ENCODE measurements at places on chromosomes 1 and 21.

DNA sequence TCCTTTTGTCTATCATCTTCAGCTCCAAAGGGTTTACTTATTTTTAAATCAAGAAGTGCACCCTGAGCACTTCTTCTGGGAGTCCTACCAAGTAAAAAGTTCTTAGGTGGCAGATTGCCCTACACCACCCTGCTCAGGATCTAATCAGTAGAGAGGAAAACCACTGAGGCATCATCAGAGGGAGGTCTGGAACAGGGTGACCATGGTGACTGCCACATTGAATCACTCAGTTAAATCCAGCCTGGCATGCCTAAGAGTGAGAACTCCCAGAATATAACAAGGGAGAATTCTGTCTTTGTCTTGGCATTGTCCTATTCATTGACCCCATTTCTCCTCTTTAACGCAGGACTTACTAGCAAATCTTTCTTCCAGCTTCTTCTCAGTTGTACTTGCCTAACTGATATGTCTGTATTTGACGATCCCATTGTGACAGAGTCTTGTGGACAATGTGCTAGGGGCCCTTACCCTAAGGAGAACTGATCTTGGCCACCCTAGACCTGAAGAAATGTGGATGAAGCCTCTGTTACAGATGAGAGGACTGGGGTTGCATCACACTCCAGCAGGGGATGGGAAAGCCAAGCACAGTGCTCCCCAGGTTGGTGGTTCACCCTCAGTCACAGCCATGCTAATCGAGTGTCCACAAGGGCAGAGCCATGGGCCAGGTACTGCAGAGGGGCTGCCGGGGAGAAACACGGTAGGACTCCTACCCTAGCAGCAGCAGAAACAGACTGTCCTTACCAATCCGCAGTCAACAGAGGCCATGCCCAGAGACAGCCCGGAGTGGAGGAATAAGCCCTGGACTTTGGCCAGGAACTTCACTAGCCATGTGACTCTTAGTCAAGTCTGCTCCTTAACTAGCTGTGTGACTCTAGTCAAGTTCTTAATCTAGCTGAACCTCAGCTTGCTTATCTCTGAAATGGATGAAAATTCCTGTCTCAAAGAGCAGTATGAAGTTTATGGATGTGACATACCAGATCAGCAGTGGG, 15.4 kb downstream of the PKP1 start:
- no peak for DNase-seq

DNA sequence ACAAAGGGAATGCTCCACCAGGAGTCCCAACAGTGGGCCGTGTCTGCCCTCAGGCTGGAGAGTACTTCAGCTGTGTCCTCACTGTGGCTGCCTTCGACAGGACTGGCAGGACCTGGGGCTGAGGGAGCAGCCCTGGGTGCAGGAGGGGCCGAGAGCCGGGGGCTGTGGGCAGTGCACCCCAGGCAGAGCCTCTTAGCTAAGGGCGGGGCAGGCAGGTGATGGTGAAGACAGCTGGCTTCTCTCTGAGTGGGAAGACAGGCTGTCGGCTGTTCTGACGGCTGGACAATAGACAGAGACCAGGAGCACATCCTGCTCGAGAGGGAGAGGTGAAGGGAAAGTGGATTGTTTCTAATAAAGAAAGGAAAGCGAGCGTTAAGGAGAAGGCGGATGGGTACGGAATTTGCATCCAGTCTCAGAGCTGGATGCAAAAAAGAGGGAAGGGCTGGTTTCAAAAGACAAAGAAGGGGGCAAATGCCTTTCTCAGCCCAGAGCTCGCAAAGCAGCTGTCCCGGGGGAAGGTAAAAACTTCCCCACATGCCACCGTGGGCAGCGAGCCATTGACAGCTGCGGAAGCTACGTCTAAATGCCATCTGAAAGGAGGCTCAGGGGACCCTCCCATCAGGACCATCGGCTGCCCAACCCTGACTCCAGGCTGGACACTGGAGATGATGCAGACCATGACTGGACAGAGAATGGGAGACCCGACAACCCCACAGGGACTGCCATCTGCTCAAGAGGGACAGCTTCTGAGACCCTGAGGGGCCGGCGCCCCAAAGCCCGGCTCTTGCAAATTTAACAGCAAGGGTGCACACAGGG, 92.0 kb downstream of the STUM start:
- no peak for DNase-seq

DNA sequence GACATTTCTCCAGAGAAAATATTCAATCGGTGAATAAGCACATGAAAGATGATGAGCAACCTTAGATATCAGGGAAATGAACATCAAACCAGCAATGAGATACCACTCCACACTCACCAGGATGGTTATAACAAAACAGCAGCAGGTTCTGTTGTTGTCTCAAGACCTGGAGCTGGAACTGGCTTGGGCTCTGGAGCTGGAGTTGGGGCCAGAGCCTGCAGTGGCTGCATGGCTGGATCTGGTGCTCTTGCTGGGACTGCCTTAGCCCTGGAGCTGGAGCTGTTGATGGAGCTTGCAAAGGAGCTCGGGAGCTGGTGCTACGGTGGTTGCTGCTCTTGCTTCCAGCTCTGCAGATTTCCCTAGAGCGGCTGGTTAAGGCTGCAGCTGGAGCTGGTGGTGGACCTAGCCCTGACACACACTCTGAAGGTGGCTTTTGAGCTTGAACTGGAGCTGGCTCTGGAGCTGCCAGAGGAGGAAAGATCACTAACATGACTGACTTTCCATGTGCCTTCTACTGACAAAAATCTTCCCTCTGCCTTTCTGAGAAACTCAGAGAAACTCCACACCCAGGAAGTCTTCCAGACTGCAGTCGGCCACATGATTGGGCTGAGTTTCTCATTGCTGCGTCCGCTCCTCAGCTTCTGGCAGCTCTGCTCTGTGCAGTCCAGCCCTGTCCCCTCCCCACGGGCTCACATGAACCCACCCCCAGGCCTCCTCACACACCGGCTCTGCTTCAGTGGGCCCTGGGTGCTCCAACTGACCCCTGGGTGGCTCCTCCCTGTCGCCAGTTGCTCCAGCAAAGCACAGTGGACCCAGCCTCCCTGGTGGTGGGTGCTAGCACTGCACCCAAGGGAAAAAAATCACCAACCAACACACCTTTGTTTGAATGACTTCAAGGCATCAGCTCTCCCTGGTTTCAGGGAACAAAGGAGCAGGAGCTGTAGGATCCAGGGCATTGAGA, 139.1 kb upstream of the FMN2 start:
- DNase-seq, result peak; percentile 15

DNA sequence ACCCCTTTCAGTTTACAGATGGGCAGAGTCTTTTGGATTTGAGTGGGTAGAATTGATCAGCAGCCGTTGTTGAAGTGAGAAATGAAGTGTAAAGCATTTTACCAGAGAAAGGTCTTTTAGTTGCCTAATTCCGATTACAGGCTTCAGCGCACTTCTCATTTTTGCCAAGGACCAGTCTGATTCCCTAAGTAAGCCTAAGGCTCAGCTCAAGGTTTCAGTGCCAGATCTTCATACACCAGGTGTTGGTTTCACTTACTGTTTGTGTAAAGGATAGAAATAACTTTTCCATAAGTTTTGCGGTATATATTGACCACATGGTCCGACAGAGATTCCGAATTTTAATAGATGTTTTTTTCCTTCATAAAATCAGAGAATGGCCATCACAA, 83.9 kb upstream of the BMP8A start:
- DNase-seq, result peak; percentile 35

GRCh38 chr1:87113313-87113712, 198.9 kb downstream of the HS2ST1 start:
- no peak for DNase-seq

- DNase-seq, result no peak
Measured at GRCh38 chr1:81950591-81951244, 150.0 kb downstream of the ADGRL2 start.

GRCh38 chr1:209823143-209824041, 4.4 kb upstream of the UTP25 start:
- peak; percentile 79 for DNase-seq
